ENCODE measurements at places on chromosomes 2 and 18.

GRCh38 chr2:203626952-203627681 is 79.3 kb upstream of the CD28 start:
- DNase-seq = no peak

- no peak for DNase-seq
Observed at GRCh38 chr2:1771626-1772280, 27.4 kb upstream of the PXDN start.

- DNase-seq = no peak
Observed at GRCh38 chr2:52036024-52036423, 1004.1 kb upstream of the NRXN1 start.

DNA sequence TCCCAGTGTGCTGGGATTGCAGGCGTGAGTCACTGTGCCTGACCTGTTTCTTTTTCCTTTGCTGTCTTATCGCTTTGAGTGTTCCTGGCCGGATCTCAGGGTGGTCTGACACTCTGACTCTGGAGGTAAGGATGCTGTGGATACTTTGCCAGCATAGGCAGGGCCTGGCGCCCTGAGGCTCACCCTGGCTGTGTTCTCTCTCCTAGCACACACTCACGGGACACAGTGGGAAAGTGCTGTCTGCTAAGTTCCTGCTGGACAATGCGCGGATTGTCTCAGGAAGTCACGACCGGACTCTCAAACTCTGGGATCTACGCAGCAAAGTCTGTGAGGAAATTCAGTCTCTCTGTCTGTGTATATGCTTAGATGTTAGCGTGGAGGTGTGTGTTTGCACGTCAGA is 18.0 kb upstream of the SAG start:
- no peak for DNase-seq

GRCh38 chr2:137117385-137117784 is 352.0 kb downstream of the THSD7B start:
- no peak for DNase-seq

DNA sequence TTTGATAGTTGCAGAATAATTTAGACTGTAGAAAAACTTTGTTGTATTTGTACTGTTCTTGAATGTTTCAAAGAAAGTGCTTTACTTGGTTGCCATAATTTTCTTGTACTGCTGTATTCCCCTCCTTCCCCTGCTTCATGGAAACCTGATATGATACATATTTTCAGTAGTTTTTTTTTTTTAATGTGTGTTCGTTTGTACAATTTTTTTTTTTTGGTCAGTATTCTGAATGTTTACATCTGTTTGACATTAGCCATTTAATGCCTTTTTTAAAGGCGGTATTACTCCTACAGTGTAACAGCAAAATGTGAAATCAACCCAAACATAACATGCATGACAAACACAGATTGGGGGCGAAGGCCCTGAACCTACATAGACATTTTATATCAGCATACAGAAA is 172.3 kb downstream of the ASXL3 start:
- no peak for DNase-seq

DNA sequence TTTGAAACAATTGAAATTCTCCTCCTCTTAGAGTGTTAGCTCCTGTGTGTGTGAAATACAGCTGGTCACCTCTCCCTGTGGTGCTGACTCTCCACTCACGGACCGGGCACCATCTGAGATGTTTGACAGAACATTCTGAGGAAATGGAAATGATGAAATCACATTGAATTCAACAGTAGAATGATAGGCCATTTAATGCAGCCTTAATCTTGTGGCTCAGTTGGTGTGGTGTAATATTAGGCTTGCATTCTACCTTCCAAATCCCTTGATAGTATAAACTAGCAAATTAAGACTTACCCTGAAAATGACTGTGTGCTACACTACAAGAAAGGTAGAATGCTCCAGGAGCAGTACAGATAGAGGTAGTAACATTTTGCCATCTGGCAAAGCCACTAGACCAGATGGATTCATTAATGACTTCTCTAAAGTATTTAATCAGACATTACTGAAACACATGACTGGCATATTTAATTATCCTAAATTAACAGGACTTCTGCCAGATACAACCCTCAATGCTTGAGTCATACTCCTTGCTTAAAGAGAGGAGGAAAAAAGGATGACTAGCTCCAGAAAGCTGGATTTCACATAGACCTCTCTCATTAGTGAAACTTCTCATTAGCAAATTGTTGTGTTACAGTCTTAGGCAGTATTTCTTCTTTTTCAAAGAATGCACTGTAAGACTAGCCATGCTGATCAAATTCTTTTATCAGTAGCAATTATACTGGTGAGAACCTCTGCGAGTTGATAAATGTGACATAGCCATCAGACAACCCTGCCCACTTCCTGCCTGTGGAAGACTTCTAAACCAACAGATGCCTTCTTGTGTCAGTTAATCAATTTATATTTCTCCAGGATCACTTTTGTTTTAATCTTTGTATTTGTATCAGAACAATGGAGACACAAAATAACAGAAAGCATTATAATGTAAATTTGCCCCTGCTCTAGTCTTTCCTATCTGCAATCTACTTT is 80.6 kb downstream of the EML6 start:
- DNase-seq = no peak

- no peak for DNase-seq
Observed at GRCh38 chr2:24877646-24878045, 42.4 kb downstream of the ADCY3 start.

GRCh38 chr18:72181241-72181764 is 362.8 kb downstream of the CBLN2 start:
- no peak for DNase-seq

DNA sequence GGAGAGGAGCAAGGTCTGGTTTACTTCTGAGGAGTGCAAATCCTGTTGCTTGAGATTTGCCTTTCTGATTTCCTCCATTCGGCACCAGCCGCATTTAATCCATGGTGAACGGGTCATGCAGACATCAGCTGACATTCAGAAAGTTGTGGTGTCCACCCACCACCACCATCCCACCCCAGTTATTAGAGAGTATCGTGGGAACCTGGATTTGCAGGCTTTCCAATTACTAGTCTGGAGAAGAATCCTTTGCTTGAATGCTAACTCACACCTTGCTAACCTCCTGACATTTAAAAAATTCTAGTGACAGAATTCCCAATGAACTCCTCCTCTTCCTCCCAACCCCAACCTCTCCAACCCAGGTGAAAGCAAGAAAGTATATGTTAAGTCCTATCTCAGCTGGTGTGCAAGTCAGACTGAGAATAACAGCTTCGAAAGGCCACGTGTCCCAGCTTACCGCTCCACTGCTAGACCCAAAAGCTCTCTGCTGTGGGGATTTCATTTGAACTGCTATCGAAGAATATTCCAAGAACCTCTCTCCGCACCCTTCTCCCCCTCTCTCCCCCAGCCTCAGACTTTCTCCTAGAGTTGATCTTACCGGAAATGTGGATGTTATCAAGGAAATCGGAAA is 17.7 kb downstream of the BCL11A start:
- DNase-seq = no peak

DNA sequence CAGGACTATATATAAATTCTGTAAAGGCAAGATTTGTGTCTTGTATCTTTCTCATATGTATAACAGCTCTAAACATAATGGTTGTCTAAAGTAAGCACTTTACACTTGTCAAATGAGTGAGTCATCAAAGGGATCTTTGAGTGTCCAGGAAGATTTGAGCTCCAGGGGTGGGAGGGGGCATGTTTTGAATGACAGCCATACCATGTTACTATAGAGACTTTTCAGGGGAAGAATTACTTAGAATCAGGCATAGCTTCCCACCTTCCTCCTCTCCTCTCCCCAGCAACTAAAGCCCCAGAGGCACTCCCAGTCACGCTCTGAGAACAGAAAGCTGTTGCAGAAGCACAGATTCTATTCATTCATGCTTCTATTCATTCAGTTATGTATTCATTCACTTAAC is 65.8 kb upstream of the ALK start:
- no peak for DNase-seq

Data from effector memory CD4-positive, alpha-beta T cell (primary cell).